WTC11 (cell line): ENCODE measurements at places on chromosomes 16 and 17.

DNA sequence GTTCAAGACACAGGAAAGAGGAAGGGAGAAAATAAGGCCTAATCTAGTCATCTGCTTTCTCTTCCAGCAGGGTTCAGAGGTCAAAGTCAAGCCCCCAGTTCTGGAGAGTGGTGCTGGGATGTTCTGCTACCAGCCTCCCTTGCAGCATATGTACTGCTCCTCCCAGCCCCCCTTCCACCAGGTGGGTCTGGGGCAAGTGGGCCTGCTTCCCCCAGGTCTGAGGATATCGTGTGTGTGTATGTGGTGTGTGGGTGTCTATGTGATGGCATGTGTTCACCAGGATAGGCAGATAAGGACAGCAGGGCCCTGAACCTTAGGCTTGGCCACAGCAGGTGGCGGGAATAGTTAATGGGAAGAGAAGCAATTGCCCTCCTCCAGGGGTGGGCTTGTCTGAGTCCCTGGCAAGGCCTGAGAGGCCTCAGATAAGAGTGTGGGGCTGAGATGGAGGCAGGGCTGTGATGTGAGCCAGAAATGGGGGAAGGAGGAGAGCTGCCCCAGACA lies 21.1 kb downstream of the FOXN1 start:
- DNase-seq = no peak

DNA sequence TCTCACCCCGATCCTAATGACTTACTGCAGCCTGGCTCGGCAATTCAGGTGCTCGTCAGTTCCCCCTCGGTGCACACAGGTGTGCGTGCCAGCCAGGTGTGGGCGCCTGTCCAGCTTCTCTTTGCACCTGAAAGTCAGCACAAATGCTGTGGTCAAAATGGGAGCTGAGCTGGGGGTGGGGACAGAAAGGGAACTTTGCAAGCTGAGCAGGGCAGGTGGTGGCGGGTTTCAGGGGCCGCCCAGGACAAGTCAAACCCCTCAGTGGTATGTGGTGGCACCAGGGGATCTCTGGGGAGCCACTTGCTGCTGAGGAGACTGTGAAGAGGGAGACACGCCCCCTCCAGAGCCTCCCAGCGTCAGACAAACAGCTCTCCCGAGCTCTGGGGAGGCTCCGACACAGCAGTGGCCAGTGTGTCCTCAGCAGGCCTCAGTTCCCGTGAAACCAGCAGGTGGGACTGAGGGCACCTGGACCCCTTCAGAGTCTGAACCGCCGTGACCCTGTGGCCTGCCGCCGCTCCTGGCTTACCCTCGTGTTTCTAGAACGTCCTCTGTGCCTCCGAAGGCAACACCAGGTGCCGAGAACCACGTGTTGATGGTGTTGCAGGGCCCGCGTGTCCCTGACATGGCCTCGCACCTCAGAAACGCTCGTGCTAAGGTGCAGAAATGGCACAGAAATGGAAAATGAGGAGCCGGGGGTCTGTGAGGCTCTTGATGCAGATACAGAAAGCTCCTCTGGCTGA lies 233.5 kb upstream of the TNRC6C start:
- DNase-seq = no peak

GRCh38 chr16:22023505-22023904 lies 15.6 kb downstream of the MOSMO start:
- no peak for DNase-seq

DNA sequence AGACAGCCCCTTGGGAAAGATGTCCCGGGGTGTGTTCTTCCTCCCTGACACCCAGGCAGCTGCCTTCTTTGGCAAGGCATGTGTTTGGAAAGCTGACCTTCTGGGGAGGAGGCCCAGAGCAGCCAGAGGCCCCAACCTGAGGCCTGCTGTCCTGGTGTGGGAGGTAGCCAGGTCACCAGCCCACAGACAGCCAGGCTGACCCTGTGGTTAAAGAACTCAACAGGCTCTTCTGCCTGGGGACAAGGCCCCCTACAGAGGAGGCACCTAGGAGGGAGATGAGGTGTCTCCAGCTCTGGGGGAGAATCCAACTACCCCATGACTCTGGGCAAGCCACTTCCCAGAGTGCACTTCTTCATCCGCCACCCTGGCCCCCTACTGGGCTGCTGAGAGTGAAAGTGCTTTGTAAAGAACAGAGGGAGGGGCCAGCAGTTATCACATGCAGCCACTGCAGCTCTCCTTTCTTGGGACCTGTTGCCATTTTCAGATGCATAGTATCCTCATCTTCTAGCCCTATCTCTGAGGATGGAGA lies 13.1 kb upstream of the SREBF1 start:
- DNase-seq = no peak

- no peak for DNase-seq
These were observed 3.3 kb downstream of the BCAR1 start for GRCh38 chr16:75248142-75248535.
